ENCODE measurements at places on chromosomes 2 and 18.

DNA sequence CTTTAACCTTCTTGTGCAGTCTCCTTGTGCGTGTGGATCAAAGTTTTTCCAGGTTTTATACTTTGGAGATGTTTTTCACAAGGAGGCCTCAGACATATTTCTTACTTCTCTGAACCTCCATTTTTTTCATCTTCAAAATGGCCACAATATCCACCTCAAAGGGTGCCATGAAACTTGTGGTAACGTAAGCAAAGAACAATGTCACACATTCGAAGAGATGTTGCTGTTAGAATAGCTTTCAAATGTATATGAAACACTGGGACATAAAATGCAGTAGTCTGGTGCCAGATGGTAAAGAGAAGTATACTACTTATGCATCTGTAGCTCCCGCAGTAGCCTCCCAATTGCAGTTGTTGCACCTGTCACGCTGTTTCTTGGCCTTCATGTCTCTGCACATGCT lies 2.6 kb upstream of the KRCC1 start:
- DNase-seq: no peak

GRCh38 chr18:10530852-10531251 lies 5.0 kb downstream of the NAPG start:
- no peak for DNase-seq

DNA sequence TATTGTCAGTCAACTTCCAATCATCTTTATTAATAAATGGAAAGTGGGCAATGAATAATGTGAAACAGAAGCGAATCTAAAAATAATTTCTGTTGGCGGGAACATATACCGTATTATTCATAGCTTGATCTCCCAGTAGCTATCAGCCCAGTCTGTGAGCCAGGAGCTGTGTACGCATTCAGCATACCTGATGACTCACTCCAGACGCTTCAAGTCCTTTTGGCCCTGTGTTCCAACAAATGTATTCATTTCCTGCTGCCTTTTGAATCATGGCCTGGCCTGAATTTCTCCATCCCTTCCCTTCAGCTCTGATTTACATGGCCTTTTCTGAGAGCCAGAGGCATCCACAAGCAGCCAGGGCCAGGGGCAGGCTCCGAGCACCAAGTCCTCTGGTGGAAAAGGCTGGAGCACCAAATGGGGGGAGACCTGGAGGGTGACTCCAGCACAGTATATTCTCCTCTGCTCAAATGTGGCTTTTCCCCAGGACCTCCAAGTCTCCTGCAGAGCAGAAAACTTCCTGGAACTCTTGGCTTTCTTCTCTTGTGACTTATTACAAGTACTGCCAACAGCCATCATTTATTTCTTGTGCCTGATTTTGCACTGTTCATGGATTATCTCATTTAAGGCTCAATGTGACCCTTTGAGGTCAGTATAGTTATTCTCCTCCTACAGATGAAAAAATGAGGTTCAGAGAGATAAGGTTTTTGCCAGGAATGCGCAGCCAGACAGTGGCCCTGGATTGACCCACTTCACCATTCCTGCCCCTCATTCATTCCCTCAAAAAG lies 108.7 kb downstream of the EN1 start:
- DNase-seq: no peak

DNA sequence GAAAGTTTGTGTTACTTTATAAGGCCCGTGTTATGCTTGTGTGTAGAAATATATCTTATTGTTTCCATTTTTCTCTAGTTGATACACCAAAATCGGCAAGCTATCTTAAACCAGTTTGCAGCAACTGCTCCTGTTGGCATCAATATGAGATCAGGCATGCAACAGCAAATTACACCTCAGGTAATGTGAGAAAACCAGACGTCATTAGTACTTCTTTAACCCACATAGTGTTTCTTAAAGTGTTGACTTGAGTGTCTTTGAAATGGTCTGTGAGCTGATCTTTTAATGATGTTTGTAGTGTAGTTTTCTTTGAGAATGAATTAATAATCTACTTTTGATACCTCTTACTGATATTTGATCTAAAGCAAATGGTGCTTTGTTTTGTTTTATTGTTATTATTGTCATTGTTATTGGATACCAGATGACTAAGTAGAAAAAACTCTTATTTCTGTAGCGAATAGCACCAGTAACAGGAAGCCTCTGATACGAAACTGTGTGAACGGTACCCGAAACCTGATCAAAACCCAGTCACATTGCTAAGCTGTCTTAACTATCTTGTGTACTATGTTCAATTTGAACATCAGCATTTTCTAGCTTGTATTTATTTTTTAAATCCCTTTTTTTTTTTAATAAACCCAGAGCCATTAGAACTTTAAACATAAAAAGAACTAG lies 53.7 kb downstream of the PTRHD1 start:
- no peak for DNase-seq

DNA sequence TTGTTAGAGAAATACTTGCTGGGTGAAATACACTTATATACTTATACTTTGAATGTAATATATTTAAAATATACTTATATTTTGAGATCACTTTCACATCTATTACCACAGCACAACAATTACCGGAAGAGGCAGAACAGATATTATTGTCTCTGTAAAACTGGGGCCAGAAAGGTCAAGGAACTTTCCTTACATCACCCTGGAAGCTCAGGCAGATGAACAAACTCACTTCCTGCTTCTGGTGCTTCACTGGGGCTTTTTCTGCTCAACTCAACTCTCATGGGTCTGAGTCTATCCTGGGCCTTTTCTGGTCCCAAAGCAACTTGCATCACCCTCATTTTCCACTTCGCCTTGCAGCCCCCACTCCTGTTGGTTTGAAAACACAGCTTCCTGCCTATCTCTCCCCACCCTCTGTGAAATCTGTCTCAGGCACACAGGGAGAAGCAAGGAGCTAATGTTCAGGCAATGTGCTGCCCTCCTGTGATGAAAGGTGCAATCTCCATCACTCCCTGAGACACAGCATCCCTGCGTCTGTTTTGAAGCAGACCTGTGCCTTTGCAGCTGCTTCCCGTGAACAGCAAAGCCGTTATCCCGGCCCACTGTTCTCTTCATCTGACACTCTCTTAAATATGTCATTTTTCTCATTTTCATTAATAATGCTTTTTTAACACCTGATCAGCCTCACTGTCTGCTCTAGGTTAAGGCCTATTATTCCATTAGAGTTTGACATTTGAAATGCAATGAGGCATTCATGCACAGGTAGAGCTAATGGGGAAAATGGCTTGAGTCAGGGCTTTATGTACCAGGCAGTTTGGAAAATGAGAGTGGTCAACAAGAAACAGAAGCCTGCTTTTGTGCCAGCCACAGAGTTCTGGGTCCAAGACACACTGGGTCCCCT lies 251.9 kb upstream of the CHAC2 start:
- no peak for DNase-seq

DNA sequence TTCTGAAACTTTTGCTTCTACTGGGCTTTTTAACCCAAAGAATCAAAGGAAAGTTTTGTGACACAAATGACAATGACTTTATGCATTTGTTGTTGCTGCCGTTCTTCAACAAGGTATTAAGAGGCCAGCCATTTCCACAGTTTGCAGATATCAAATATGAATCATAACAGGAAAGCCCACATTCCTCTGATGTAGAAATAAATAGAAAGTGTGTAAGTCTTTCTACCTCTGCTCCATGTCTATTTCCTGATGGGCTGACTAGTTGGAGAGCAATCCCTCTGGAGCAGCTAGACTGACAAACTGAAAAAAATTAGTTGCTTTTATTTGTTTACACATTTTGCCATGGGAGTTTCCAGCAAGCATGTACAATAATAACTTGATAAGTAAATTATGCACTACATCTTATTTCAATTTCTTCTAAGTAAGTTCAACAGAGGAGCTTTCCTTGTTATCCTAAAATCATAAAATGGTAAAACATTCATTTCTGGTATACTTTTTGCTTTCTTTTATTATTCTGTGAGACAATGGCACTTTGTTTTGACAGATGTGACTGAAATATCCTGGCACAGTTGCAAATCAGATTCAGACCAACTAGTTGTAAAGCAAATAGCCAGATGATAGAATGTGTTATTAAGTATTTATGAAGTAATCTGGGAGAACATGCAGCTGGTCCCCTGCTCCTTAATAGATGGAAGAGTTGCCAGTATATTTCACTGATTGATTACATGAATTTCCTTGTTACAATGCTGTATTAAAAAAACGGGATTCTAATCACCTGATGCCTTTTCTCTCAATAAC lies 266.7 kb downstream of the METTL4 start:
- DNase-seq: no peak

- DNase-seq: no peak
Observed at GRCh38 chr2:217467331-217467730, 535.5 kb downstream of the TNS1 start.

DNA sequence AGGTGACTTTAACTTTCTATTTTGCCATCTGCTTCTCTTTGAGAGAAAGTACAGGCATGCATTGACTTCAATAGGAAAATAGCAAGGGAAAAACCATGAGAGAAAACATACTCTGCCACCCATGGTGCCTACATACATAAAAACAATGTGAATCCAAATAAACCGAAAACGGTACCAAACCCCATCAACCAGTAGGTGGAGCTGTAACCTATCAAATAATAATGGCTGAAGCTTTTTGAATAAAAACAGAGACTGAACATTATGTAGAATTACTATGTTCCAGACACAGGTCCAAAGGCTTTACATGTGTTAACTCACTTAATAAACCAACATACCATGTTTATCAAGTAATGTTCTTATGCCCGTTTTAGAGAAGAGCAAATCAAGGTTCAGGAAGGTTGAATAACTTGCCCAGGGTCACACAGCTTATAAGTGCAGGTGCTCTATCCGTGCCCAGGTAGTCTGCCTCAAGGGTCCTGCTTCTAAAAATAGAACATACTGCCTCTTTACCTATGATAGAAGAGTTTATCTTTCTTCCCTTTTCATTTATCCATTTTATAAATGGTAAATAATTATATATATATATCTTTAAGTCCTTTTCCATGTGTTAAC lies 293.9 kb upstream of the SYT4 start:
- DNase-seq: no peak

GRCh38 chr2:105373895-105374401 lies 24.9 kb downstream of the FHL2 start:
- DNase-seq: no peak

DNA sequence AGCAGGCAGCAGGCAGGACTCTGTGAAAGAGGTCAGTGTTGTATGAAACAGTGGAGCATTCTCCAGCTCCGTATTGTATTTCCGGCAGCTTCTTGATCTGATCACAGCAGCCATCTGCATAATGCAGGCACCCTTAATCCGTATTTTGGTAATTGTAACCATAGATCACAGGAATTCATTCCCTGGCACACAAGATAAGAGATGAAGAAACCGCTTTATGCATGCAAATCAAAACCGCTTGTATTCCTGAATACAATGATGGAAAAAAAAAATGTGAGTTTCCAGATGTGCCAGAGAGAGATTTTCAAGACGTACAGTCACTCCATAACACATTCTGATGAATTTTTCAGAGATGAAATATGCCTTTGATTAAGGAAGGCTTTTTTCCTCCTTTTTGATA lies 221.3 kb downstream of the ACKR3 start:
- no peak for DNase-seq

DNA sequence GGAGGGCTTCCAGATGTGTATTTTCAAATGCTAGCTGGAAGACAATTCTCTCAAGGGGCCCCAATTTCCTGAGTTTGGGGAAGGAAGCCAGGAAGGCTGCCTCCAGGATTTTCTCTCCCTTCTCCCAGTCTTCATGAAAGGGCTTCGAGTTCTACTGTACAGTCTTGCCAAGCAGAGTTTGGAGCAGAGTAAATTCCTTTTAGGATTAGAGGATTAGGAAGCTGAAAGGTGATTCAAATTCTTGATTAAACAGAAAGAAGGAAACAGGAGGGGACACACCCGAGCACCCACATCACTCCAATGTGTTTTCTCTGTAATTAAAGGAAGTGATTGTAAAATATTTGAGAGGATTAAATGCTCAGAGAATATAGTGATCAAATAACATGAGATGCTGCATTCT lies 217.8 kb downstream of the SETBP1 start:
- DNase-seq: no peak

DNA sequence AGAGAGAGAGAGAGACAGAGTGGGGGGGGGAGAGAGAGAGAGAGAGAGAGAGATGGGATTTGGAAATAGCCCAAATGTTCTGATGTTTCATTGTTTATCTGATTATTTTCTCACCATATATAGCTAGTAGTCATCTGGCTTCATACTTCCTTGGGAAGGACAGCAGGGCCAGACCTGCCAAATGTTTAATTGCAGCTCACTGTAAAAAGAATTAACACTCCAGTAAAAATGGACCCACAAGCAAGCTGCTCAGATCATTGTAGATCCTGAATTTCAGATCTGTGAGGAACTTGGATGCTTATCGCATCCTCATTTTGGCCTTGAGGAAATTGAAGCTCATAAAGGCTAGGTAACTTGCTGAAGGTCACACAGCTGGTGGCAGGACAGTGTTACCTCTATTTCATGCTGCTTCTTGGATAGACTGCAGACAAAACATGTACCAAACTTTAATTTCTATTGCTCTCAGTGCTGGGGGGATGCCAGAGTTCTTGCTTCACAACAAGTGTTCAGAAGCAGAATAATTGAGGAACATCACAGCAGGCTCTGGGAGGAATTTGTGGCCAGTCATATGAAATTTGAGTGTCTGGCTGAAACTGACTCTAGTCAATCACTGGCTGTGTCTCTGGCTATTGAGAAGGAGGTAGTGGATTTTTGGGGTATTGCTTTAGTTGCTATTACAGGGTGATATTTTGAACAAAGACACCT lies 223.5 kb downstream of the PIK3C3 start:
- DNase-seq: no peak

- no peak for DNase-seq
Observed at GRCh38 chr2:241871538-241872312, 2.2 kb downstream of the RTP5 start.

- DNase-seq: no peak
Observed at GRCh38 chr2:144643537-144644336, 123.8 kb upstream of the ZEB2 start.

GRCh38 chr2:84494070-84494469 lies 22.2 kb upstream of the DNAH6 start:
- DNase-seq: no peak

DNA sequence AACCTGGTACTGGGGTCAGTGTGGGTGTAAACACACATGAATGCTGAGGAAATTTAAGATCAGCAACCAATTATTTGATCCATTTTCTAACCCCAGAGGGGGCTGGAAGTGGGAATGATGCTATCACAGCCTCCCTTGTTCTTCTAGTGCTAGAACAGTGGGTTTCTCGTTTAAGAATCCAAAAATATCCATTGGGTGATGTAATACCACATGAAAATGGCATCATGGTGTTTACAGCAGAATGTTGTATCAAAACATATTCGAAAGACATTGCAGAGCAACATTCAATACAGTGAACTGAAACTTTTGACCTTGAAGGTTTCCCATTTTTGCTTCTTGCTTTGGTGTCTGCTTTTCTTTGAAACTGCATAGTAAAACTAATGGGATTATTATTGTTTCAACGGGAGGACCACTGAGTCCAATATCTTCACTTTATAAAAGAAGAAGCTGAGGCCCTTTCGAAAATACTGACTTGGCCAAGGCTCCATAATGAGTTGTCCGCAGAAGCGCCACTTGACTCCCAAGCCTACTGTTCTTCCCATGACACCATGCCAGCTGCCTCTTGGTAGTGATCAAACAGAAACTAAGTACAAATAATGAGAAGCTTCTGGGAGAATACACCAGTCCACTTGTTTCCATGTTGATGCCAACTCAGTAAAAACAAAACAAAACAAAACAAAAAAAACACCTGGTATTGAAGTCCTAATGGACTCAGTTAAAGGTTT lies 106.1 kb downstream of the COLEC12 start:
- no peak for DNase-seq

Measured in left forelimb (tissue), 1 donor.